Stimulated activated CD8-positive, alpha-beta memory T cell treated with anti-CD3 and anti-CD28 coated beads, Interleukin-4, amount 100 ng/mL, for 1 hour (primary cell): ENCODE measurements at places on chromosomes 3 and 15.

DNA sequence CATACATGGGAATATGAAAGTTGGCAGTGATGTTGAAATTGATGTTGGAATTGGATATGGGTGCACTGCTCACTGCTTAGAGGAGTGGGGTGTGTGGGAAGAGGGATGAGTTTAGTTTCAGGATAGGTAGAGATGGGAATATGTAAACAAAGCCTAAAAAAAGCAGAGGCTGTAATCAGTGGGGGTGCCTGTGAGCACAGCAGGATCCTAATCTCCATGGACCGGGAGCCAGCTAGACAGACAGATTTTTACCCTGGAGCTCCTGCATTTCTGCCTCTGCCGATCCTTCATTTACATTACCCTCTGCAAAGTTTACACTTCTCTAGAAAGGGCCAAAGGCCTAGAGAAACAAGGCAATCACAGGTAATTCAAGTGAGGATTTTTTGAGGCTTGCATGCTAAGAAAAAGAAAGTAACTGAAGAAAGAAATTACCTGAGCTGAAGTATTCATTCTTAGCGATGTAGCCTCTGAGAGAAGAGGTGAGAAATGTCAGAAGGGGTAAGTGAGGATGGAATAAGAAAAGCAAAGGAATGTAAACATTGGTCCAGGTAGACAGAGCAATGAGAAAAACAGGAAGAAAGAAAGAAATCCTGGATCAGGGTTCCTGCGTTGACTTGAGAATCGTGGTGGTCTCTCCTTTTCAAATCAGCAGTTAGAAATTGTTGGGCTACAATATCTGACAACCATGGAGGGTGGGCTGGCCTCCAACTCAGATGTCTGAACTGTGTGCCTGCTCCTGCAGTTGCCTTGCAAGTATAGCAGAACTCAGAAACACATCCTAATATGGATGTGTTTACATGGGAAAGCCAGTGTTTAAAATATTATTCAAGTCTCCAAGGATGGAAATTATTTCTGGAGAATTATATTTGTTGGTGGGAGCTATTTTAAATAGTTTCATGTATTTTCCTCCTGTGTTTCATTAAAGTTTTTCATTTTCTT lies 79.8 kb downstream of the CRTC3 start:
- no peak for DNase-seq

DNA sequence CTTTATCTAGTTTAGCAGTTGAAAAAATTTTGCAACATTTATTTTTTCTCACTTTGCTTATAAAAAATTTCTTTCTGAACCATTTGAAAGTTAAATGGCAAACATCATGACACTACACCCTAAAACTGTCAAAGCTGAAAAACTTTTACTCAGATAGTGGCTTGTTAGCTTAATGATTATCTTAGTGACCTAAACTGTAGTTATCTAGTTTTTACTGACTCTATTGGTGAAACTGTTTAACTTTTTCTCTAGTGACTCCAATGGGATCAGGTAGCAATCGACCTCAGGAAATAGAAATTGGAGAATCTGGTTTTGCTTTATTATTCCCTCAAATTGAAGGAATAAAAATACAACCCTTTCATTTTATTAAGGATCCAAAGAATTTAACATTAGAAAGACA lies 13.3 kb downstream of the FBXO22 start:
- no peak for DNase-seq

DNA sequence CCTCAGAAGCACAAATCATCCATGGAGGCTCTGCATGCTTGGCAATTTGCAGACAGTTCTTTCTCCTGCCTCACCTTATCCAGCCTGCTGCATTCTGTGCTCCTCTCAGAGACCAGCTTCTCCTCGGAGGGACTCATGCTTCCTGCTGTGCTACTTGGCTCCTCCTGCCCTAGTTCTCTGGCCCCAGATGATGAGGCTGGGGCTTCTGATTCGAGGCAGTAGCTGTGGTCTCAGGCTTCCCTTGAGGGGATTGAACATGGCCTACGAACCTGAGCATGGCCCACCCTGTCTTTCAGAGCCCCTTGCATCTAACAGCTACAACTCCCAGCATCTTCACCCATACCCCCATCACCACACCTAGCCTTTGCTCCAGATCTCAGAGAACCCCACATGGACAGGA lies 6.7 kb downstream of the VIPR1 start:
- DNase-seq: no peak

- DNase-seq: peak; percentile 32
Observed at GRCh38 chr3:46845860-46846623, 17.2 kb downstream of the MYL3 start.

- DNase-seq: no peak
Observed at GRCh38 chr3:99901200-99901926, 83.7 kb downstream of the CMSS1 start.

DNA sequence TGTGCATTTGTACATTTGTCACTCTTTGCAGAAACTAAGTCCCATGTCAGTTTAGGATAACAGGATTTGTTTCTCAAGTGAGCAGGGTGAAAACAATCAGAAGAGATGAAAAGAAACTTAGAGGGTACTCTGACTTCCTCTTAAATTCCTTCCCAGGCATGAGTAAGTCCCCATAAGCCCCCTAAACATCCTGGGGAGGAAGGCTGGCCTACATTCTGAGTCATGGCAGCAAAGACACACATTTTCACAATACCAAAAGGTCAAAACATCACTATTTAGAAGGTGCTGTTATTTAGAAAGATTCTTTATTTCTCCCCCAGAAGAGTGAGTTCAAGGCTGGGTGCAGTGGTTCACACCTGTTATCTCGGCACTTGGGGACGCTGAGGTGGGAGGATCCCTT lies 7.6 kb upstream of the FOXP1 start:
- DNase-seq: no peak
